ENCODE measurements at places on chromosomes 6 and 20. TPM values are rescaled to one million over a fixed set of nuclear protein-coding genes. Genes with fewer than 3 reads are reported as not detected.

- no peak overlapping the region for H3K27ac ChIP-seq
- no peak overlapping the region for H3K4me3 ChIP-seq
- H3K36me3 ChIP-seq, result no peaks in the 10 kb centered on the region
- no peak for DNase-seq
- no peaks in the 10 kb centered on the region for H3K27me3 ChIP-seq
Measured at GRCh38 chr20:48139262-48140041, 354.2 kb upstream of the SULF2 start.

DNA sequence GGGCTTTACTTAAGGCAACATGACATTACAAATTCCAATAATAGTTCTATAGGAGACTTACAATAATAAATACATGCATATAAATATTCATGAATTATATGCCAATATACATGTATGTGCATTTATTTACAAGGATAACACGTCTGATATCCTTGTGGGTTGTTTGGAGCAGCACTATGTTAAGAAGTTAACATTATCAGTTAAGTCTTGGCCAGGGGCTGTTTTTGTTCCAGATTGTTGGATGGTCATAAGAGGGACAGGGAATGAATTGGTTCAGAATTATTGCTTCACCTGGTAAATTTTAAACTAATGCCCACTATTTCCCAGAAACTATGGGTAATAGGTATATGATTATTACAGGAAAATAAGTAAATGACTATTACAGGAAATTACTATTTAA is 81.3 kb upstream of the MMS22L start:
- H3K27ac ChIP-seq, result no peak overlapping the region
- H3K27me3 ChIP-seq, result no peaks in the 10 kb centered on the region
- H3K4me3 ChIP-seq, result no peak overlapping the region
- no peaks in the 10 kb centered on the region for H3K36me3 ChIP-seq
- DNase-seq, result no peak
- H3K4me1 ChIP-seq, result no peaks in the 10 kb centered on the region

DNA sequence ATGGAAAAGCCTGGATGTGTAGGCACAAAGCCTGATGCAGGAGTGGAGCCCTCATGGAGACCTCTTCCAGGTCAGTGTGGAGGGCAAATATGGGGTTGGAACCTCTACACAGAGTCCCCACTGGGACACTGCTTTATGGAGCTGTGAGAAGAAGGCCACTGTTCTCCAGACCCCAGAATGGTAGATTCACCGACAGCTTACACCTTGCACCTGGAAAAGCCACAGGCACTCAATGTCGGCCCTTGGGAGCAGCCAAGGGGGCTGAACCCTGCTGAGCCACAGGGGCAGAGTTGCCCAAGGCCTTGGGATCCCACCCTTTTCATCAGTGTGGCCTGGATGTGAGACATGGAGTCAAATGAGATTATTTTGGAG is 24.9 kb downstream of the NCR2 start:
- H3K36me3 ChIP-seq, result no peaks in the 10 kb centered on the region
- no peak overlapping the region for H3K27ac ChIP-seq
- H3K27me3 ChIP-seq, result no peaks in the 10 kb centered on the region
- no peak overlapping the region for H3K4me3 ChIP-seq

DNA sequence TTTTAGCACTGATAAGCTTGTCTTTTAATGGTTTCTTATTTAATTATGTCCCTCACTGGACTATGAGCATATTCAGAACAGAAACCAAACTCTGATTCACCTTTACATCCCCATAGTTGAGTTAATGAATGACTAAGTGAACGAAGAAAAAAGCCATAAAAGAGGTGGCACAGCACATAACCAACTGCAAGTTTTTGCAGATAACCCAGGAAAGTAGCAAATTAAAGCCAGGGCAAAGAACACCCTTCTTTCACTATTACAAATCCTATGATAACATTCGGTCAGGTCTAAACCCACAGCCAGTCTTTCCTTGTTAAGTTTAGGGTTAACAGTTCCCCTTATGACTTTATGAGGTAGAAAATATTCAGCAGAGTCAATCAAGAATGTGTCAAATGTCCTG is 102.7 kb downstream of the RIN2 start:
- H3K27ac ChIP-seq, result no peak overlapping the region
- H3K4me3 ChIP-seq, result no peak overlapping the region
- DNase-seq, result no peak
- no peaks in the 10 kb centered on the region for H3K36me3 ChIP-seq

GRCh38 chr6:98787961-98788360 is 46.4 kb upstream of the POU3F2 start:
- no peak overlapping the region for H3K4me3 ChIP-seq
- H3K4me1 ChIP-seq, result no peaks in the 10 kb centered on the region
- H3K27ac ChIP-seq, result no peak overlapping the region
- no peak for DNase-seq

- no peak overlapping the region for H3K27ac ChIP-seq
- no peak for DNase-seq
- H3K4me1 ChIP-seq, result no peaks in the 10 kb centered on the region
- H3K4me3 ChIP-seq, result no peak overlapping the region
Measured at GRCh38 chr6:92608751-92609150, 810.6 kb downstream of the EPHA7 start.

GRCh38 chr6:134198093-134198492 is 119.8 kb downstream of the SGK1 start:
- no peak overlapping the region for H3K4me3 ChIP-seq
- no peaks in the 10 kb centered on the region for H3K27me3 ChIP-seq
- DNase-seq, result no peak
- H3K4me1 ChIP-seq, result no peaks in the 10 kb centered on the region
- no peak overlapping the region for H3K27ac ChIP-seq

- peaks cover 3% of the 10 kb centered on the region for H3K4me1 ChIP-seq
- H3K27ac ChIP-seq, result peak overlapping the region; percentile 5
- H3K27me3 ChIP-seq, result no peaks in the 10 kb centered on the region
Measured at GRCh38 chr6:30766461-30767157, 22.3 kb upstream of the IER3 start.

- H3K27me3 ChIP-seq, result no peaks in the 10 kb centered on the region
- H3K36me3 ChIP-seq, result no peaks in the 10 kb centered on the region
- no peak for DNase-seq
- no peak overlapping the region for H3K27ac ChIP-seq
- peaks cover 10% of the 10 kb centered on the region for H3K4me1 ChIP-seq
- H3K4me3 ChIP-seq, result no peak overlapping the region
Measured at GRCh38 chr6:14735956-14736486, 509.8 kb upstream of the JARID2 start.

- no peak overlapping the region for H3K27ac ChIP-seq
- H3K36me3 ChIP-seq, result no peaks in the 10 kb centered on the region
- no peaks in the 10 kb centered on the region for H3K4me1 ChIP-seq
Measured at GRCh38 chr20:19435821-19436220, 223.4 kb downstream of the SLC24A3 start.

DNA sequence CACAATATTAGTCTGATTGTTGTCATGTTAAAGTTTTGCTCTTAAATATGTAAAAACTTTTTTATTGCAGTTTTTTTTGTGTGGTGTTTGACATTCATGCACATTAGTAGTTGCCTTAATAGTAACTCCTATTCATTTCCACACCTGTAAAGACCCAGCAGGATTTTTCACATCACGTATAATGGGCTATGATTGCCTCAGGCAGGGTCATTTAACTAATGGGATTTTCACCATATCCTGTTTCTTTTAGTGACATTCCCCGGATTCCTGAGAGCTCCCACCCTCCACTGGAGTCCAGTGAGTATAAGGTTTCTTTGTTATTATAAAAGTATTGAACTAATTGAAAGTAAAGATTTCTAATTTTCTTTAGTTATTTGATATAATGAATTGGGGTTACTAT is 359.2 kb downstream of the RIMS1 start:
- H3K27me3 ChIP-seq, result no peaks in the 10 kb centered on the region
- no peaks in the 10 kb centered on the region for H3K4me1 ChIP-seq
- no peak overlapping the region for H3K4me3 ChIP-seq
- no peak for DNase-seq
- H3K36me3 ChIP-seq, result no peaks in the 10 kb centered on the region
- no peak overlapping the region for H3K27ac ChIP-seq

GRCh38 chr6:136226027-136226673 is 24.0 kb downstream of the MTFR2 start:
- no peak overlapping the region for H3K4me3 ChIP-seq
- peak; percentile 71 for DNase-seq
- no peak overlapping the region for H3K27ac ChIP-seq
- H3K36me3 ChIP-seq, result no peaks in the 10 kb centered on the region
- H3K27me3 ChIP-seq, result no peaks in the 10 kb centered on the region
- no peaks in the 10 kb centered on the region for H3K4me1 ChIP-seq

DNA sequence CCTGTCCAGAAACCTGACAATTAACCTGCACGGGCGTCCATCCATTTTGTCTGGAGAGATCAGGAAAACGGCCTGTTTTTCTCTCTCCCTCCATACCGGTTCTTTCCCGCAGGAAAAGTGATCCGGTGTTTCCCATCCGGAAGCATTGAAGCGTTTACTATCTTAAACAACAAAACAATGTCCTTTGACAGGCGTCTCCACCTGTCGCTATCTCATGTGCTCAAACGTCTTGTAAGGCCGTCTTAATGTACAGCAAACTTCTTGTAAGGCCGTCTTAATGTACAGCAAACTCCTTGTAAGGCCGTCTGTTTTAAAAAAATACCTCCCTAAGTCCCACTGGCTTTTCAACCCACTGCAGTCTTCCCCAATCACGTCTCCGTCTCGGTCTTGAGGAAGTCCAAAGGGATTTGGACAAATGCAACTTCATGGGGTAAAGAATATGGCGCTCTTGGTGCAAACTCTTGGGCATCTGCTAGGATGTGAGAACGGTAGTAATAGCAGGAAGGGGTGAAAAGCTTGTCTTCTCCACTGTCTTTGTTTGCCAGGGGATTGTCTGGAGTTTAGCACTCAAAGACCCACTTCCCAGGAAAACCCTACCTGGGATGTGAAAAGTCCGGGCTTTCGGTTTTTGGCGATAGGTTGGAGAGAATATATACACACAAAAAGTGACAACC is 29.9 kb upstream of the TRIM27 start:
- no peak for DNase-seq
- H3K4me1 ChIP-seq, result no peaks in the 10 kb centered on the region
- H3K4me3 ChIP-seq, result peak overlapping the region; percentile 46
- no peaks in the 10 kb centered on the region for H3K36me3 ChIP-seq
- no peak overlapping the region for H3K27ac ChIP-seq

- no peaks in the 10 kb centered on the region for H3K36me3 ChIP-seq
- no peaks in the 10 kb centered on the region for H3K4me1 ChIP-seq
- no peaks in the 10 kb centered on the region for H3K27me3 ChIP-seq
- H3K27ac ChIP-seq, result no peak overlapping the region
Measured at GRCh38 chr6:85388531-85388930, 61.4 kb upstream of the NT5E start.

DNA sequence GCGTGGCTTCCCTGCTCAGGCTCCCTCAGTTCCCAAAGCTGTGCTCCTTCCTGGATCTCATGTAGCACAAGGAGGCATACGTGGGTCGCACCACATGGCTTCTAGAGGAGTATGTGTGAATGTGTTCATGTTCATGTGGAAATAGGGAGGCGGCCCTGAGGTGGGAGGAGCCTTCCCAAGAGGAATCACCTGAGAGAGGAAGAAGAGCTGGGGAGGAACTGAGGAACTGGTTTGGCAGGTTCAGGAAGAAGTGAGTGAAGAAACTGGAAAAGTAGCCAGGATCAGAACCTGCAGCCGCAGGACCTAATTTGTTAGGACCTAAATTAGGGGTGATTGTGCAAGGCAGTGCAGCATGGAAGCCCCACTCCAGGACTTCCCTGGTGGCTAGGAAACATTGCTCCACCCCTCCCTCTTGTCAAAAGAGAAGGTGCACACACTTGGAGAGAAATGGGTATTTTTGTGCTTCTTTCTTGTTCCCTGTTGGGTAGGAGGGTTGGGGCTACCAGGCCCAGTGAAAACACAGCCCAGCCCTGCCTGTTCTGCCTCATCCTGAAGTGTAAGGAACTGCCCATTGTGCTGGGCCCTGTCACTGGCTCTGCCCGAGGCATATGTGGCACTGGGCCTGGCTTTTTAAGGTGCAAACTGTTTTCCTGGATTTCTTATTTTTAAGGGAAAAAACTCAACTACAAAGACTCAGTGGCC is 20.7 kb downstream of the SYNJ2 start:
- H3K27ac ChIP-seq, result peak overlapping the region; percentile 80
- H3K4me3 ChIP-seq, result no peak overlapping the region
- no peaks in the 10 kb centered on the region for H3K36me3 ChIP-seq
- H3K4me1 ChIP-seq, result peaks cover 48% of the 10 kb centered on the region
- no peak for DNase-seq

- no peak overlapping the region for H3K4me3 ChIP-seq
- DNase-seq, result no peak
- H3K27me3 ChIP-seq, result no peaks in the 10 kb centered on the region
- peak overlapping the region; percentile 77 for H3K27ac ChIP-seq
- peaks cover 26% of the 10 kb centered on the region for H3K4me1 ChIP-seq
Measured at GRCh38 chr20:34940081-34940481, 15.5 kb downstream of the GSS start.

- H3K27ac ChIP-seq, result no peak overlapping the region
- peaks cover 54% of the 10 kb centered on the region for H3K36me3 ChIP-seq
- no peaks in the 10 kb centered on the region for H3K4me1 ChIP-seq
- DNase-seq, result no peak
- H3K4me3 ChIP-seq, result no peak overlapping the region
- no peaks in the 10 kb centered on the region for H3K27me3 ChIP-seq
Measured at GRCh38 chr20:47228654-47229053, 127.8 kb downstream of the ZMYND8 start.

GRCh38 chr20:46705378-46705729 is 4.1 kb upstream of the SLC2A10 start:
- no peaks in the 10 kb centered on the region for H3K4me1 ChIP-seq
- H3K27me3 ChIP-seq, result no peaks in the 10 kb centered on the region
- H3K36me3 ChIP-seq, result no peaks in the 10 kb centered on the region
- no peak for DNase-seq

GRCh38 chr6:111803371-111803770 is 69.9 kb downstream of the FYN start:
- no peaks in the 10 kb centered on the region for H3K36me3 ChIP-seq
- H3K4me1 ChIP-seq, result no peaks in the 10 kb centered on the region
- no peak for DNase-seq
- peak overlapping the region; percentile 13 for H3K27ac ChIP-seq
- no peaks in the 10 kb centered on the region for H3K27me3 ChIP-seq
- H3K4me3 ChIP-seq, result no peak overlapping the region

C20orf204 gene
- total RNA-seq, result 0.35 TPM

TBXT gene
- total RNA-seq, result not detected

EYS gene
- total RNA-seq, result not detected

CALHM5 gene
- 3.4 TPM for total RNA-seq

MAS1 gene
- not detected for total RNA-seq
